ENCODE measurements at places on chromosomes 7 and 10. TPM values are rescaled to one million over a fixed set of nuclear protein-coding genes. Genes with fewer than 3 reads are reported as not detected.

The TIAL1 gene
- 45.9 TPM for total RNA-seq

The SPACDR gene
- not detected for total RNA-seq

The TMEM139 gene
- not detected for total RNA-seq

The MYH16 gene
- total RNA-seq: 0.34 TPM

- no peak for DNase-seq
Observed at GRCh38 chr7:158759245-158759614, 54.6 kb upstream of the NCAPG2 start.

DNA sequence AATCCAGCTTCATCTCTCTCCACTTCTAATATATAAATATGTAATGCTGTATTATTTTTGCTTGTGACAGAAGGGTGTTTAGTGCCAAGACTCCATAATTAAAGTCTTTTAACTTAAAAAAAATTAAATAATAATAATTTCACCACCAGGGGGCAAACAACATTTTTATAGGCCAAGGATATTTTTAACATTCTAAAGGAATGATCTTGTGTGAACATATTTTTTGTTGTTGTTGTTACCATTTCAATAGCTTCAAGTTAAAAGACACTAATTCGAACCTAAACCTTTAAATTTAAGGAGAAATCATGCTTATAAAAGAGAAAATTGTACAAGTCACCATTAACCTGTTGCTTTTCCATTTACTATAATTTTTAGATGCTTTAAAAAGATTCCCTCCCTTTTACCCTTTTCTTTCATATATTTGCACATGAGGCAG lies 7.5 kb upstream of the DNAJC1 start:
- DNase-seq: no peak

DNA sequence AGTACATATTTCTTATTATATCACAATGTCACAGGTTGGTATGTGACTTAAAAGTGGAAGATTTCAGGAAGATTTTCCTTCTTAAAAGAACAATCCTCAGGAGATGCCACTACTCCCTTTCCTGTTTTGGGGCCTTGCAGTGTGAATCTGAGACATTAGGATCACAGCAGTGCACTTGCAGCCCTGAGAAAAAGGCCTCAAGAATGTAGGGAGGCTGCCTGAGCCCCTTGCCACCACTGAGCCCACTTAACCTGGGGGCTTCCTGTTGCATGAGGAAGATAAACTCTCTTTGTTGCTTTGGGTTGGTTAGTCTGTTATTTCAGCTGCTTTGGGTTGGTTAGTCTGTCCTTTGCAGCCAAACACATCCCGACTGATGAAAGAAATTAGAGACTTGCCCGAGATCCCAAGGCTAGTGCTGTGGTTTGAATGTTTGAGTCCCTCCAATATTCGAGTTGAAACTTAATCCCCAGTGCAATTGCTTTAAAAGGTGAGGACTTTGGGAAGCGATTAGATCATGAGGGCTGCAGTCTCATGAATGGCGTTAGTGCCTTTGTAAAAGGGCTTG lies 151.3 kb upstream of the SP4 start:
- no peak for DNase-seq

GRCh38 chr7:18041191-18041590 lies 13.5 kb upstream of the PRPS1L1 start:
- DNase-seq: no peak

DNA sequence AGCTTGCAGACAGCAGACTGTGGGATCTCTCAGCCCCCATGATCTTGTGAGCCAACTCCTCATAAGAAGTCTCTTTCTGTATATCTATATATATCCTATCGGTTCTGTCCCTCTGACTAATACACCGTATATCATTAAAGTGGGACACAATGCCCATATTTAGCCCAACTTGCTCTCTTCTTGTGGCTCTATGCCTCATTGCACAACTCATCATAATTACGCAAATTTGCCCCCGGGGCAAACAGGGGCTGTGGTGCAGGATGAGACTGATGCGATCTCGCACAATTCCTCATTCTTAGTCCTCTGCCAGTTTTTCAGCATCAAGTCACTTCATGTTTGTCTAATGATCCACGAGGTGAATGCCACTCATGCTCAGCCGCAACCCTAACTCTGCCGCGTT lies 183.2 kb downstream of the PRPF18 start:
- DNase-seq: peak; percentile 87

GRCh38 chr7:82443547-82444219 lies at the start of gene CACNA2D1:
Gene CACNA2D1, minus strand, starts transcription at chr7:82443777.
- peak; percentile 54 for DNase-seq

- peak; percentile 49 for DNase-seq
Observed at GRCh38 chr7:35248576-35249536, 5.0 kb downstream of the TBX20 start.

GRCh38 chr7:5598261-5598761 lies 174.7 kb upstream of the TNRC18 start:
- DNase-seq: no peak

DNA sequence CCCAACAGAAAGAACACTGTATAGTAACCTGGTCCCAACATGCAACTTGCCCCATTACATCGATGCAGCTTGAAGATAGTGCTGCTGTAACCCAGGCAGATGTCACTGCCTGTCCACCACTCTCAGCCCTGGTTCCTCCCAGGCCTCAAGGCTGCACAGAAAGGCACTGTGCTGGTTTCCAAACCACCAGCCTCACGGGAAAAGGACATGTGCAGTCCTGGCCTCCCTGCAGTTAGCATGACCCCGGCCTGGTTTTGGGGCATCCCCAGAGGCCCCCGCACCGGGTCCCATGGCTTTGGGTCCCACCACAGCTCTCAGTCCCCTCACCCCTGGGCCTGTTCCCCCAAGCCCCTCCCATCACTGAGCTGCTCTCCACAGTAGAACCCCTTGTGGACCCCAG lies 214.5 kb downstream of the TNS3 start:
- DNase-seq: no peak

DNA sequence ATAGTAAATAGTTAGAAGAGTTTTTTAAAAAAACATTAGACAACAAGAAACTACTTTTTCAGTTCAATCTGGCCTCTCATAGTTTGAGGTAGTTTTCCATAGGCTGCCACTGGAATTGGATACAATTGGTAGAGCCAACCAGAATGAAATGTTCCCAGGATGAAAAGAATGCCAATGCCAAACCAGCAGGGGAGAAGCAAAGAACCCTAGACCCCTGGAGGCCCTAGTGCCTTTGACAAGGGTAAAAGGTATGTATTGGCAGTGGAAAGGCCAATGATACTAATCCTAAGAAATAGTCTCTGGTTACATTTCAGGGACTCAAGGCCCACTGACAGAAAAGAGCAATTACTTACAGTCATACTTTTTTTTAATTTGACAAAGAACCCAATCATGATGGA lies 77.4 kb upstream of the SEM1 start:
- no peak for DNase-seq

- DNase-seq: no peak
Observed at GRCh38 chr10:8315619-8316021, 261.1 kb downstream of the GATA3 start.

Measured in M059J (cell line).